ENCODE measurements at places on chromosomes 6 and 20.
A peak's percentile ranks its signal among the peaks of the same experiment; 100 is the strongest.

- no peak for DNase-seq
Measured at GRCh38 chr6:113662093-113662665, 195.0 kb upstream of the MARCKS start.

DNA sequence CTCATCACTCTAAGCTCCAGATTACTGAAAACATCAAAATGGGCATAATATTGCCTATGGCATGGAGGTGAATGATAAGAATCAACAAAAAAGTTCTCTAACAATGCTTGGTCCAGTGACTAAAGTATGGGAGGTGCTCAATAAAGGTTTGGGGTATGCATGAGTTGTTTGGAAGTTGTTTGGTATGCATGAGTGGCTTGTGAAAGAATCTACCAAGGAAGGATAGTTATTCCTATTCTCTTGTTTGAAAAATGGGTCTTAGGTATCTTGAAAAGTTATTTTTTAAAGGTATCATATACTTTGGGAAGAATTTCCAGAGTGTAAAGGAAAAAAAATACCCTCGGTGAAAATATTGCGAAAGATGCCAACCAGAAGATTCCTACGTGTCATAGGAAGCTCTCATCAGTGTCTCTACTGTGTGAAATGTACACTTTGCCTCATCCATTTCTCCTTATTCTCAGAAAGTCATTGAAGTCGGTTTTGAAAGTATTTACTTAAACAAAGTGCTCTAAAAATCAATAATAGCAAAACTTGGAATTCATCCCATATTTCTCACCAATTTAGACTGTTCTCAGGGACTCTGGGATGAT, 449.8 kb downstream of the ADGRB3 start:
- DNase-seq = no peak

GRCh38 chr6:39007575-39007974, 41.0 kb upstream of the GLP1R start:
- DNase-seq = no peak

GRCh38 chr20:5191829-5192569, 65.2 kb downstream of the CDS2 start:
- peak; percentile 71 for DNase-seq

DNA sequence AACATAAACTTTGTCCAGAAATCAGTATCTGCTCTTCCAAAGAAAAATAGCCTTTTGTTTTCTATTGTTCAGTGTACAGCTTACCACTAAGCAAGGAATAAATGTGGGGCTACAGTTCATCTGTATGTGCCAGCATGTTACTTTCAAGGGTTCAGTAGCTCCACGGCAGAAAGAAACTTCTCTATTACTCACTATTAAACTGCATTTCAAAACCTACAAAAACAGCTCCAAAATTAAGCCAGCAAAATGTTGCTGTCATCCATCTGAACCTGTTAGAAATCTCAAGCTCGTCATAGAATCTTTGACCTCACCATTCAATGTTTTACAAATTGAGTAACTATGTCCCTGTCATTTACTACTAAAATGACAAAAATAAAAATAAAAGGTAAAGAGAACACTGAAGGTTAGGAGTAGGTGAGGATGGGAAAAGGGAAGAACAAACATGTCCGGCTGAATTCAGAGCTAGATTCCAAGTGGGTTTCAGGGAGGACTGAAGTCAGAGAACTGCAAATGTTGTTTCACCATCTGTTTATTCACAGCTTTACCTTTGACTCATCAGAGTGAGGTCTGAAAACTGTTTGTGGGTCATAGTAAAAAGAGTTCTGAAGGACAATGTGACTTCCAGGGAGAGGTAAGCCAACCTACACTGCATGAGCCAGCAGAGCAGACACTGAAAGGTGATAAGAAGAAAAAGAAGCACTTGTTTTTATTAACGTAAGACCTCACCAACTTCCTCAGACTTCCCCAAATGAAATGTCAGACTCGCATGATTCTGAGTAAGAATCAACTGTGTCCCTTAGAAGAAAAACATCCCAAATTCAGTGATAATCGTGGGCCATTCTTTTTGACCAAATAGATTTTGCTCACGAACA, 62.0 kb downstream of the ATXN1 start:
- DNase-seq = no peak

DNA sequence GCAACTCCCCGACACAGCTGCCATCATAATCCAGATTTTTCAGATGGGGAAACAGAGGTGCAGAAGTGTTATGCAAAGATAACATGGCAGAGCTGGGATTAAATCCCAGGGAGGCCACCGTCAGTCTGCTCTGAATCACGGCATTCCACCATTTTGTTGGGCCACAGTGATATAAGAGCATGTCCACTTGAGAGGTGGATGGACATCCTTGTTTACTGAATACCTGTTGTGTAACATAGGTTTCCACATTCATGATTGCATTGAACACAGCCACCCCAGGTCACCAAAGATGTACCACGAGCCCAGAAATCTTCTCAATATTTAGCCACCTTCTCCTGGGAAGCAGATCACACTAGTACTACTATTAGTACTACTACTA, 191.5 kb downstream of the LRFN2 start:
- DNase-seq = no peak

- no peak for DNase-seq
Measured at GRCh38 chr6:15734118-15734897, 71.5 kb upstream of the DTNBP1 start.

DNA sequence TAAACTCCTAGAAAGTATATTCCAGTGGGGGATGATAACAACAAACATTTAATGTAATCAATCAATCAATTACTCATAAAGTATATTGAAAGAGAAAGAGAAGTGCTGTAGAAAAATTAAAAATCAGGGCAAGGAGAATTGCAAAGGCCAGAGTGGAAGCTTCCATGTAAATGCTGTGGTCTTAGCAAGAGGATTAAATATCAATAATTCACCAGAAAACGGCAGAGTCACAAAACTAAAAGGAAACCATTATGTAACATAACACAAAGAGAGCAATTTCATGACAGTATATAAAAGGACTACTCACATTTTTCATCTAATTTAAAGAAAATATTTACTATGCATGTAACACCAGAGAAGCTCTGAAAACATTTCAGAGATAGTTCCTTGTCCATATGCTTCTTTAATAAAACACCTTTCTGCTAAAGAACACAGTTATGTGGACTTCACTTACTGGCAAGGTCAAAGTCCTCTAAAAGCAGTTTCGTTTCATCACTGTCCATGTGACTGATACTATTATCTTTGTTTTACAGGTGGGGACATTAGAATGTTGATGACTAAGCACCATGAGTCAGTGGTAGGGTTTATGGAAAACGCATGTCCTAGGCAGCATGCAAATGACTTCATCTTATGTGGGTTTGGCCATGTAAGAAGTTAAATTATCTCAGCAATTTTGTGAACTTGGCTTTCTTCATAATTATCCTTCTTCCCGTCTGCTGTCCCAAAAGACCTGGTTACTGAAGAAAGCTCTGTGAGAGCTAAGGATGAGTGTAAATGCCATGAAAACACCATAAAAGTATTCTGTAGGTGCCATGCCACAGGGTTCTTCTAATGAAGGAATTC, 185.8 kb upstream of the TENT5A start:
- no peak for DNase-seq

- no peak for DNase-seq
Measured at GRCh38 chr6:145964948-145965366, 799 bp upstream of the SHPRH start.

- no peak for DNase-seq
Measured at GRCh38 chr20:47574616-47575364, 73.1 kb downstream of the NCOA3 start.

DNA sequence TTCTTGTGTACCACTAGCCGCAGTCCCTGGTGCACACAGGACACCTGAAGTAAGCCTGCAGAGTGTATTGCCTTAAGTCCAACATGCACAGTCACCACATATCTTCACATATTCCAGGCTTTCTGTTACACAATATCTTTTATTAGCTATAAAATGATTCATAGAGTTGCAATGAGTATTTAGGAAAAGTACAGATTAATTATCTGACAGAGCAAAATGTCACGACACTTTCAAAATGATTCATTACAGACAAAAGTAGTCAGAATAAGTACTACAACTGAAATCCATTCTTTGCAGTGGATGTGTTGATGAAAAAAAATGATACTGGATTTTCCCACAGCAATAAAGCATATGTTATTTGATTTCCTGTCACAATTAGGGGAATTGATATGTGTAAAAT, 199.5 kb upstream of the ASCC3 start:
- no peak for DNase-seq

- no peak for DNase-seq
Measured at GRCh38 chr20:53660078-53660909, 66.7 kb upstream of the ZNF217 start.

DNA sequence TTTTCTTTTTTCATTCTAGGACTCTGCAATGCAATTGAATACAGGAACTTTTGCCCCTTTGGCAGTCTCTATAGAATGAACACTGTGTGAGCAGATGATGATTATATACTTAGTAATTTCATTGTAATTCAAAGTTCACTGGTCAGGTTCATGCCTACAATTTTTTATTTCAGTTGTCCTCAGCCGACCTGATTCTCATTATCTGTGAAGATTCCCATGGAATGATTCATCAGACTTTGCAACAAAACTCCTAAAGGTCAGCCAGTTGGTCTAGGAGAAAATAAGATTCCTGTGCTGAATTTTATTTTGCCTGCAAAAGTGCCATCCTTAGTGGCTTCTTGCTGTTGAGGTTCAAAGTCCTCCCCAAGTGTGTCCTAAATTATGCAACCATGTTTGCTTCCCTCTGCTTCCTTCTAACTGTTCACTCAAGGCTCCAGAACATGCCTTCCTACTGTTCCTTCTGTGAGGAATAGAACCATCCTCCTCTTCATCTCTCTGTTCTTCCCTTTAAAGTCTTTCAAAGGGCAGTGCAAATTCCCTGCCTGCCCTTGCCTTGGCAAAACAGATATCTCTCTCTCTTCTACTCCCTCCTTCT, 194.2 kb upstream of the CNR1 start:
- no peak for DNase-seq

- no peak for DNase-seq
Measured at GRCh38 chr6:8352966-8353340, 82.4 kb downstream of the SLC35B3 start.

GRCh38 chr6:155117256-155117655, 122.1 kb downstream of the TIAM2 start:
- DNase-seq = no peak

DNA sequence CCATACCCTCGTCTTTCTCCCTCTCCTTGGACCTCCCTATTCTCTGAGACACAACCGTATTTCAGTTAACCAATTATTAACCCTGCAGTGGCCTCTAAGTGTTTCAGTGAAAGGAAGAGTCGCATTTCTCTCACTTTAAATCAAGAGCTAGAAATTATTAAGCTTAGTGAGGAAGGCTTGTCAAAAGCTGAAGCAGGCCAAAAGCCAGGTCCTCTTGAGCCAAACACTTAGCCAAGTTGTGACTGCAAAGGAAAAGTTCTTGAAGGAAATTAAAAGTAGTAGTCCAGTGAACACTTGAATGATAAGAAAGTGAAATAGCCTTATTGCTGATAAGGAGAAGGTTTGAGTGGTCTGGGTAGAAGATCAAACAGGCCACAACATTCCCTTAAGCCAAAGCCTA, 58.3 kb downstream of the SNX9 start:
- no peak for DNase-seq

DNA sequence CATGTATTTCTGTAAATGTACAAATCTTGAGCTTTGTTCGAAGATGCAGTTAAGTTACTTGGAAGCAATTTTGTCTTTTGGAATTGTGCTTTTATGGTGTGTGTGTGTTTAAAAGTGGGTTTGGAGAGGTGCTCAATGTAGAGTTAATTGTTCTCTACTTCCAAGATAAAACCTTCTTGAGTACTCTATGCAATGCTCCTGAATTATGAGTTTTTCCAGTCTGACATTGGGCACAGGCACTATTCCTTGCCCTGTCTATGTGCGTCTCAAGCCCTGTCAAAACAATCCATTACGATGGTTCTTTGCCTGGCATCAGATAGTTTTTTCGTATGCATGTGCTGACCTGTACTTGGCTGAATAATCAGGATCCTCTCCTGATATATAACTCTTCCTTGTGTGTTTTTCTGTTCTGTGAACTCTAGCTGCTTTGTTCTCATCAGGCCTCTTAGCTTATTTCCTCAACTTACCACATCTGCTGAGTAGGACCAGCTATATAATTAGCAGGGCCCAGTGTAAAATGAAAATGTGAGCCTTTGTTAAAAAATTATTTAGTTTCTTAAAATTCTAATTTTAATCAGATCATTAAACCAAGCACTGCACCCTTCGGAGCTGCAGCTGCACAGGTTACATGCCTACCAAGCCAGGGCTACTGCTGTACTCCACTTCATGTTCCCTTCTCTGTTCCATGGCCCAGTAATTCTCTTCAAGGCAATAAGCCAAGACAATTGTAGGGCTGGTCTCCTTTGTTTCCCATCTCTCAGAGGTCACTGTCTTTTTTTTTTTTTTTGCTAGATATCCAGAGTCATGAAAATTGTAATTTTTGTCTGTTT, 160.1 kb downstream of the ZFAND3 start:
- no peak for DNase-seq

GRCh38 chr6:46963626-46964025, 41.9 kb upstream of the ADGRF5 start:
- no peak for DNase-seq

- no peak for DNase-seq
Measured at GRCh38 chr6:107763946-107764345, 60.2 kb downstream of the SCML4 start.

GRCh38 chr6:48928937-48929336, 534.1 kb downstream of the MMUT start:
- DNase-seq = peak; percentile 6

DNA sequence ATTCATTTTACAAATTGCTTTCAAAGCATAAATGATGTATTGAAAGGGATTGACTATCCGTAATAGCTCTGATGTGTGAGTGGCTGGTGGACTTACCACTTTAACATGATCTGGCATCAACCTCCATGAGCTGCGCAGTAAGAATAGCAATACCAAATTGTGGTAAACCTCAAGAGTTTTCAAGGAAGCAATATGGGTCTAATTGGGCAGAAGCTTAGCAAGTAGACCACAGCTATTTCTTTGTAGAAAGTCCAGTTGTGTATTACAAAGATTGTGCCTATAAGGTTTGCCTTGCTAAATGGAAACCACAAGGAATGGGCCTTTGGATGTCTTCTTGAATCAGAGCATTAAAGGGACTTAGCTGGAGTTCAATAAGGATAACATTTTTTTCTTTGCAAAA, 736.6 kb downstream of the KIF16B start:
- no peak for DNase-seq

- no peak for DNase-seq
Measured at GRCh38 chr20:62728028-62728780, 19.6 kb downstream of the NTSR1 start.

- DNase-seq = no peak
Measured at GRCh38 chr6:119965008-119965407, 615.4 kb upstream of the MAN1A1 start.
